Cortex of kidney (tissue), 1 donor: ENCODE measurements at places on chromosomes 12 and 14.

GRCh38 chr14:92582706-92583452 is 69.3 kb downstream of the RIN3 start:
- DNase-seq, result no peak

DNA sequence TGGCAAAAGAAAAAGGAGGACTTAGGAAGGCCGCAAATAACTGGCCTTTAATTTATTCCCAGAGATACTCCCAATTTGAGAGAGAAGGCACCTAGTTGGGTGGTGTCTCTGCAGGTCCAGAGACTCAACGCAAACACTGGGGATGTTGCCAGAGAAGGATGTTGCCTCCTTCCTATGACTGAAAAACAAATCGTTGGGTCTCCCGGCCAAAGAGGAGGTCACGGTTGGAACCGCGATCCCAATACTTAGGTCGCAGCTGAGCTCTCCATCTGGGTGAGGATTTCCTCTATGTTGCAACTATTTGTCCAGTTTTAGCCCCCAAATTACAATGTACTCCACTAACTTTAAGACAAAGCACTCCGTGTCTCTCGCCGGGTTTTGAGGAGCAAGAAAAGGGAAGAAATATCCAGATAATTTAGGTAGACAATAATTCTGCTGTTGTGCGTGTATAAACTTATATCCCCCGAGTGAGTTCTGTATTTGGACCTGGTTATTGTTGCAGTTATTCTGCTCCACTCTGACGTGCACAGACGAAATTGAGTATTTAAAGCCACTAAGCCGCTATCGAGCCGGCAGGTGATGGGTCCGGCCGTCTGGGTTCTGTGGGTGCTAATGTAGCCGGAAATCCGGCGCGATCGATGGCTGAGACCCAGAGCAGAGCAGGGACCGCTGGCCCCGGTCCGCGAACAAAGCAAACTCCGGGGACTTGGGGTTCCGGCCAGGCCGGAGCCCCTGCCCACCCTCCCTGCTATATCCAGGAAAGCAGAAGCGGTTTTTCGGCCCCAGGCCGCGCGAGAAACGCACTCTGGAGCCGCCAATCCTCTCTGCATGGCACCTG is 5.7 kb downstream of the HOXC12 start:
- DNase-seq, result no peak

- no peak for DNase-seq
Observed at GRCh38 chr12:121628536-121628935, 2.2 kb downstream of the ORAI1 start.

DNA sequence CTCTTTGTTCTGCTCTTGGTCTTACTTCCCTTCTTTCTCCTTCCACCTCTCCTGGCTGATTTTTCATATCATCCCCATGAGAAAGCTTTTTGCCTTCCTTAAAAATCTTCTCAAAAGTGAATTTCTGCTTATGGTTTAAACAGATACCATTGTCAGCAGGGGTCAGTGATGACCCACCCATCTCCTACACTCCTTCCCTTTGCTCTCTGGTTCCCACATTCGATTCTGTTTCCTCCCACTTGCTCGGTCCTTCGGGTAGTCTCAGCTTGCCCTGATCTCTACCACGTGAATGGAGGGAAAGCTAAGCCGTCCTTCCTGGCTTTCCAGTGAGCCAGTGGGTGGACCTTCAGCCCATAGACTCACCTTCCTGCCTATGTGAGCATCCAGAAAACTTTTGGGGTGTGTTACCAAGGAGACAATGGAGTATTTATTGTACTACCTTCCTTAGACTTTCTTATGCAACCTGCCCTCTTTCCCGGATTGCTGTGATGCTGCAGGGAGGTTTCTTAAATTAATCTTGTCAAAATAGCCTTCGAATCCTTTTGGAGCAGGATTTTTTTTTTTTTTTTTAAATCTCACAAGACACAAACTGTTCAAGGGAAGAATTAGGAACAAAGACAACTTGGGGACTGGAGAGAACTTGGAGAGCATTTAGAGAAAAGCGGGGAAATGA is 306.3 kb downstream of the CACNA1C start:
- no peak for DNase-seq

- no peak for DNase-seq
Observed at GRCh38 chr12:91685917-91686316, 459.7 kb downstream of the BTG1 start.

DNA sequence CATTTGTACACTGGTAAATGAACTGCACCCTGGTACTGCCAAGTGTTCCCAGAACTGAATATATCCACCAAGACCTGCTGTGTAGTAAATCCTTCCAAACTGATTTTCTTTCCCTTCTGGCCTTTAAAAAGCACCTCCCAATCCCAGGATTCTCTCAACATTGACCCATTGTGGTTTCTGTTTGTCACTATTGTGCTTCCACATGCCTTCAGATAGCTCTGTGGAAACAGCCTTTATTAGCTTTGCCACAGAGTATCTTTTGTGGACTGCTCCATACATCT is 949 bp upstream of the KIF21A start:
- DNase-seq, result no peak

DNA sequence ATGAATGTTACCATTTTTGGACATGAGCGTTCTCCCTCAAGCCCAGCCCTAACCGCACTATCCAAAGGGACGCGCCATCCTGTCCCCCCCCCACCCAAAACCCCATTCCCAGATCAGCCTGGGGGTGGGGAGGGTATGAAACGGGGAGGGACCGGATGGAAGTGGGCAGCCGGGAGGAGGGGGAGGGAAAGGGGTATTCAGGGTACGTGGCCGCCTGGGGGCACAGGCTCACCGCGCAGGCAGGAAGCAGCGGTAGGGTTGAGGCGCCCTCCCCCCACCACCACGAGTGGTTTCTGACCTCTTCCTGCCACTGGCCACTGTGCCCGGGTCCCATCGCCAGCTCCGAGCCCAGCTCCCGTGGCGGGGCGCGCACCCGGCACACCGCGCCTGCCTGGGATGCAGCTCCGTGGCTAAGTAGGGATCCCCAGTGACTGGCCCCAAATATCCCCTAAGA is 1.4 kb downstream of the ACTN1 start:
- no peak for DNase-seq

GRCh38 chr12:62854024-62854423 is 80.9 kb downstream of the PPM1H start:
- DNase-seq, result no peak
